Muscle of back (tissue), 13 donors: ENCODE measurements at places on chromosomes 4 and X.
A peak's percentile ranks its signal among the peaks of the same experiment; 100 is the strongest.

DNA sequence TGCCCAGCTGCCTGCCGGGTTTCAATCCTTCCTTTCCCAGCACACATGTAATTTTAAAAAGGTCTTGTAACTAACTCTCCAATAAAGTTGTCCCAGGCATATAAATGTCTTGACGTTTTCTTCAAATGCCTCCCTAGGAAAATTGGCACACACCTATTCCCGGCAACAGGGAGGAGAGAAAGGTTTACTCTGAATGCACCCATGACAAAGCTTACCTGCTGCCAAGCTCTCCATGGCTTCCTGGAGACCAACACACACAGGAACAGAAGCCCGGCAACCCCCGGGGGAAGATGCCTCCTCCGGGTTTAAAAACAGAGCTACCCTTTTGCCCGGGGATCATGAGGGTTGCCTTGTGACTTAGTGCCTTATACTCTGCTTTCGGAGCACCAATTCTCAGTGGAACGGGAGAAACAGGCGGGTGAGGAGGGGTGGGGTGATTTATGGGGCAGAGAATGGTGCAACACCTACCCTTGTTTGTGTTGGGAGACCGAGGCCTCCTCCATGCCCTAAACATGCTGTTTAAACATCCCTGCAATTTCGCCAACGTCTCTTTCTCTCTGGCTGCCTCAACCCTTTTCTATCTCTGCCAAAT, 4.8 kb upstream of the GYG2 start:
- no peak for DNase-seq

- DNase-seq: peak; percentile 22
Measured at GRCh38 chr4:65521666-65522065, 148.6 kb downstream of the EPHA5 start.

GRCh38 chr4:142846729-142847596, 862 bp upstream of the INPP4B start:
- peak; percentile 45 for DNase-seq

GRCh38 chr4:16739997-16740624, 158.3 kb downstream of the LDB2 start:
- no peak for DNase-seq

- DNase-seq: no peak
Measured at GRCh38 chr4:185637163-185637875, 102.0 kb upstream of the PDLIM3 start.

GRCh38 chr4:184506527-184507121, 32.3 kb upstream of the IRF2 start:
- peak; percentile 22 for DNase-seq

DNA sequence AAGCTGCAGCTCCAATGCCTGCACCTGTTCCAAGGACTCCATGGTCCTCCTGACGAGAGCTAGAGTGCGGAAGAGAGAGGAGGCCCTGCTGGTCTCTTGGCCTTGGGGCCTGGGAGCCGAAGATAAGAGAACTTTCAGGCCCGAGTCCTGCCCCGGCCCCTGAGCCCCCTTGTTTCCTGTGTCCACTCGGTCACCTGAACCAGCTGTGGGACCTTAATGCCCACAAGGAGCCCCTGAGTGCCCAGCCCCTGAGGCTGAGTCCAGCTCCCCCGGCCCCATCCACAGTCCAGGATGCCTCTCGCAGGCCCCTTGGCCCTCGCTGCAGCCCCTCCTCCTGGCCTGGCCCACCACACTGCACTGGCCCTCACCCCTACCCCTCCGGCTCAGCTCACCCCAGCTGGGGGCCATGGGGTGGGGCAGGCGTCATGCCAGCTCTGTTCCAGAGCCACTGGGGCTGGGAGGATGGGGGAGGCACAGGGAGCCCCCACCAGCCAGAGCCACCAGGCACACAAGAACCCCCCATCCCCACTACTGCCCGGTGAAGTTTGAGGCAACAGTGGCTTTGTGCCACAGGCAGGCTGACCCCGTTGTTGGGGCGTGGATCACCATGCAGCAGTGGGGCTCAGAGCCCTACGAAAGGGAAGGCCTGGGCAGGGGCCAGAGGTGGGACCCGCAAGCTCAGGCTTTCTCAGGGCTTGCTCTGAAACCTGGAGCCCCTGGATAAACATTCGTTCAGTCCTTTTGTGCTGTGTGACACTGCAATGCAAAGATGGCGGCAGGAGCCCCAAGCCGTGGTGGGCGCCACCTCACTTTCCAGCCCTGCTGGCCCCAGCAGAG, 14.1 kb downstream of the NAT8L start:
- DNase-seq: no peak

GRCh38 chr4:183907871-183908683, 3.0 kb downstream of the STOX2 start:
- no peak for DNase-seq

GRCh38 chr4:91279899-91280298, 1023.9 kb upstream of the GRID2 start:
- DNase-seq: no peak

GRCh38 chr4:81746071-81746470, 274.4 kb upstream of the RASGEF1B start:
- no peak for DNase-seq

GRCh38 chrX:152821145-152821765, 9.3 kb downstream of the CETN2 start:
- no peak for DNase-seq

DNA sequence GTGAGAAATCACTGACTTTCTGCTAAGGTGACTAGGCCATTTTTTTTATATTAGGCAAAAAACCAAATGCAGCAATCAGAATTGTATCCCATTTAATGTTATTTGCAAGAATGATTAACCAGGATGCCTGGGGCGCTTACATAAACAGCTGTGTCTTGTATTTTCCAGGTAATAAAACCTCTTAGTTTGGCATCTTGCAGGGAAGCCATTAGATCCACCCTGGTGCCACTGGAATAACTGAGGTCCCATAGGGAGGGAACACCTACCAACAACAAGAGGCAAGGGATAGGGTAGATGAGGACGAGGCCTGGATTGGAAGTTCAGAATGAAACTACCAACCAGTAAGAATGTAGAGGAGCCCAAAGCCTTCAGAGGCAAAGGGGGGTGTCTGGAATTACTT, 288.3 kb downstream of the ARHGAP24 start:
- no peak for DNase-seq

GRCh38 chrX:23118163-23118562, 118.4 kb downstream of the DDX53 start:
- no peak for DNase-seq

DNA sequence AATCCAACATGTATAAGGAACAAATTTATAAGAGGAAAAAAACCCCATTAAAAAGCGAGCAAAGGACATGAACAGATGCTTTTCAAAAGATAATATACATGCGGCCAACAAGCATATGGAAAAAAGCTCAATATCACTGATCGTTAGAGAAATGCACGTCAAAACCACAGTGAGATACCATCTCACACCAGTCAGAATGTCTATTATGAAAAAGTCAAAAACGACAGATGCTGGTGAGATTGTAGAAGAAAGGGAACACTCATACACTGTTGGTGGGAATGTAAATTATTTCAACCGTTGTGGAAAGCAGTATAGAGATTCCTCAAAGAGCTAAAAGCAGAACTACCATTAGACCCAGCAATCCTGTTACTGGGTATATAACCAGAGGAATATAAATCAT, 465.4 kb downstream of the TMA16 start:
- no peak for DNase-seq

- DNase-seq: no peak
Measured at GRCh38 chr4:20509315-20509714, 190.9 kb upstream of the PACRGL start.

DNA sequence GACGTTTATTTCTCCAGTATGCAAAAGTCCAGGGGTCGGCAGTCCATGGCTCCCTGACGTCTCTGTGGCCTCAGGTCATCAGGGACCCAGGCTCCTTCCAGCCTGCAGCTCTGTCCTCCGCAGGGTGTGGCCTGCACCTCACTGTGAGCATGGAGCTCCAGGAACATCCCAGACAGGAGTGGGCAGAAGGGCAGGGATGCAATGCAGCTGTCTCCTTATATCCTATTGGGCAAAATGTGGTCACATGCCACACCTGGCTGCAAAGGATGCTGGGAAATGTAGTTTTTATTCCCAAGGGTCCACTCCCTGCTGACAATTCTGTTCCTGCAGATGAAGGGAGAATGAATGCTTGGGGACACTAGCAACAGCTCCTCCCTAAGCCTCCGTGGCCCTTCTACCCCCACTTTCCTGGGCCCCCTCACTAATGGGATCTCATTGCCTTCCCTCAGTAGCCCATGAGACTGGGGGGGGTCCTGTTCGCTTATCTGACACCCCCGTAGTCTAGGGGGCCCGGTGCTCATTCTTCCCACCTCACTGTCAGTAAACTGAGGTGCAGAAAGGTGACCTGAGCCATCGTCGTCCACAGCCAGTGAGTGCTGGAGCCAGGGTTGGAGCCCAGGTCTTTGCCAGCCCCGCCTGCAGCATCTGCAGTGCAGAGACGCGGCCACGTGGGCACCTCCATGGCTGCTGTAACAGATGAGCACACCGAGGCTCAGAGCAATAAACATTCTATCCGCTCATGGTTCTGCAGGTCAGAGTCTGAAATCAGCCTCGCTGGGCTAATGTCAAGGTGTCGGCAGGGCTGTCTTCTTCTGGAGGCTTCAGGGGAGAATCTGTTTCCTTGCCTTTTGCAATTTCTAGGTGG, 5.9 kb upstream of the GRPEL1 start:
- DNase-seq: peak; percentile 47

DNA sequence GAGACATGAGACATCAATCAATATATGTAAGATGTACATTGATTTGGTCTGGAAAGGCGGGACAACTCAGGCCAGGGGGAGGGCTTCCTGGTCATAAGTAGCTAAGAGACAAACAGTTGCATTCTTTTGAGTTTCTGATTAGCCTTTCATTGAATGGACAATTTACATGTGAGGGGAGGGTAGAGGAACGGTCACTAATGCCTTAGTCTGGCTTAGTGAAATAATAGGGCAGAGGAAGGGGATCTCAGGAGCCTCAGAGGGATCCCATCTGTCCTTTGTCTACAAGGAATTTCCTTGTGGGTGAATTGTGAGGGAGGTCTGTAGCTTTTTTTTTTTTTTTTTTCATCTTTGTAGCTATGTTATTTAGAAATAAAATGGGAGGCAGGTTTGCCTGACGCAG, 88.3 kb downstream of the GK start:
- DNase-seq: no peak

DNA sequence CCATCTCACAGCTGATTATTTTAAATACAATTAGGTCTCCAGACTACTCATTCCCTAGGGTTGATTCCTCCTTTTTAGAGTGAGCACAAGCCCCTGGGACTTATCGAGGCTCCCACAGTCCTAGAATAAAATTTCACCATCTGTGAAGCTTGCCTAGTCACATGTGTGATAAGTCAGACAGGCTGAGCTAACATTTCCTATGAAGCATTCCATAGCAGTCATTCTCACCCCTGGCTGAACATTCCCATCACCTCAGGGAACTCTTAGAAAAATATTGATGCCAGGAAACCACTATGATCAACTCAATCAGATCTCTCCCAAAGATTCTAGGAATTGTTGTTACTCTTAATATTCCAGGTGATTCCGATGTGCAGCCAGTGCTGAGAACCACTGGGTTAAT, 37.7 kb downstream of the ARHGEF9 start:
- DNase-seq: peak; percentile 27

GRCh38 chrX:154791467-154791866, 13.8 kb downstream of the MPP1 start:
- DNase-seq: no peak

- DNase-seq: no peak
Measured at GRCh38 chr4:55393461-55394320, 2.1 kb upstream of the TMEM165 start.

- DNase-seq: no peak
Measured at GRCh38 chr4:106481801-106482200, 113.2 kb upstream of the GIMD1 start.

GRCh38 chr4:133136833-133137232, 12.3 kb upstream of the PCDH10 start:
- DNase-seq: no peak

DNA sequence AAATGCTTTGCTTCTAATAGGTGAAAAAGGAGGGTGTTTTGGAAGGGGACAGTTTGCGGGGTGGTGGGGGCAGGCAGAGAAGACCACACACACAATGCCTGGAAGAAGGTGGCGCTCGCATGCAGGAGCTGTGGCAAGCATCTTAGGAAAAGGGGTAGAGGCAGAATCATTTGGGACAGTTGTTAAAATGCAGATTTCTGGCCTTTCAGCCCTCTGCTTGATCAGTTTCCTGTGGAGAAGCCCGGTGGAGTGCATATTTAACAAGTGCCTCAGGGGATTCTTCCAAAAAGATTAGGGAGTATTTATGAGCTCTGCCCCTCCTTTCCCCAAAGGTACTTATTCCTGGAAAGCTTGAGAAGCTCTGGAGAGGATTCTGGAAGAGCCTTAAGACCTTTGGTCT, 4.8 kb downstream of the NOCT start:
- DNase-seq: no peak

DNA sequence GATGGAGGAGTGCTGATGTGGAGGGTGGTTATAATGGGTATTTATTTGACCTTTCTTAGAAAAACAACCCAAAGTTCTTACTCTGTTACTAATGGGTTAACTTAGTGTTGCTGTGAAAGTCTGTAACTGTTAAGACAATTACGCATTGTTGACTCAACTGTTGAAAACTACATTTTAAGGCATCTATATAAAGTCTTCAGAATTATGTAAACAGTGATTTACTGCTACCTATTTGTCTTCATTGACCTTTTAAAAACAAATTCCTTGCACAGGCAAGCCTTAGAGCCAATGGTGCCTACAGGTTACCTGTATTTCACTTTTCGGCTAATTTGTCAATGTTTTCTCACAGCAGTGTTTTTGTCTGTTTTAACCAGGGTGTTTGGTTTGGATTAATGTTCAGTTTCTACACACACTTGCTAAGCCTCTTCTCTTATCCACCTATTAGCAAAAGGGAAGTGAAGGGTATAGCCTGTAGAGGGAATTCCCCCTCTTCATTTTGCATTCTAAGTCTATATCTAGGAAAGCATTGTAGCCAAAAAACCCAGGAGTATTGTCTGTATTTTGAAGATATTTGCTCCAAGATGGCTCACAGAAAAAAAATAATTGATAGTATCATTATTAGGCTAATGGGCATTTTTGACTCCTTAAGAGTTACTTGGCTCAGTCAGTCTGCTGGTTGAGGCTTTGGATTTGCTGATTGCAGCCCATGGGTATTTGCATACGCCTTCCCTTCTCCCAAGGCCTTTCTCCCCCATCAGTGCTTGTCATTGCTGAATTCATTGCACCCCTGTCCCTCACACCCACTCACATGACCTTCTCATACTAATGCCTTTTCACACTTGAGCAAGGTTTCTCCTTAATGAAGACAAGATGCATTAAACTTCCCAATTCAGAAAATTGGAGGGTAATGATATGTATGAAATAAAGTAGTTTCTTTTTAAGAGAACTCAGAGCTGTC, 30.5 kb downstream of the AFF1 start:
- DNase-seq: no peak

- no peak for DNase-seq
Measured at GRCh38 chr4:110154582-110154981, 43.8 kb downstream of the ELOVL6 start.

- DNase-seq: peak; percentile 37
Measured at GRCh38 chr4:41145571-41146078, 68.7 kb downstream of the APBB2 start.

DNA sequence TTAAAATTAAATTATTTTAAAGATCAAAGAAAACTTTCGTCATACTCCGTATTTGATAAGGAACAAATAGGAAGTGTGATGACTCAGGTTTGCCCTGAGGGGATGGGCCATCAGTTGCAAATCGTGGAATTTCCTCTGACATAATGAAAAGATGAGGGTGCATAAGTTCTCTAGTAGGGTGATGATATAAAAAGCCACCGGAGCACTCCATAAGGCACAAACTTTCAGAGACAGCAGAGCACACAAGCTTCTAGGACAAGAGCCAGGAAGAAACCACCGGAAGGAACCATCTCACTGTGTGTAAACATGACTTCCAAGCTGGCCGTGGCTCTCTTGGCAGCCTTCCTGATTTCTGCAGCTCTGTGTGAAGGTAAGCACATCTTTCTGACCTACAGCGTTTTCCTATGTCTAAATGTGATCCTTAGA, at the start of gene CXCL8:
CXCL8 (plus strand) TSS at position 217 of the 426 bp plus-strand sequence; CDS start at position 307, 90 bp downstream.
- peak; percentile 34 for DNase-seq
